ENCODE measurements at places on chromosomes 13 and 19.
A peak's percentile ranks its signal among the peaks of the same experiment; 100 is the strongest.

GRCh38 chr19:30066781-30067759 lies 125.0 kb downstream of the URI1 start:
- no peak for DNase-seq

DNA sequence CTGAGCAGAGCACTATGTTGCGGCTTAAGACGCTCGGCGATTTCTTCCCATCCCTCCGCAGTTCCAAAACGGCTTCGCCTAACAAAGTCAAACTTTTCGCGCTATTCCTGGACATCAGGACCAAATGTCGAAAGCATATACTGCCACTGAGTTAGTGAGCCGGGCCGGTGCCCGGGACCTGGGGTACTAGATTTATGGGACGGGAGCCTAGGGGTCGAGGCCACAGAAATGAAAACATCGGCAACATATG lies 699 bp downstream of the RCBTB2 start:
- DNase-seq = no peak

DNA sequence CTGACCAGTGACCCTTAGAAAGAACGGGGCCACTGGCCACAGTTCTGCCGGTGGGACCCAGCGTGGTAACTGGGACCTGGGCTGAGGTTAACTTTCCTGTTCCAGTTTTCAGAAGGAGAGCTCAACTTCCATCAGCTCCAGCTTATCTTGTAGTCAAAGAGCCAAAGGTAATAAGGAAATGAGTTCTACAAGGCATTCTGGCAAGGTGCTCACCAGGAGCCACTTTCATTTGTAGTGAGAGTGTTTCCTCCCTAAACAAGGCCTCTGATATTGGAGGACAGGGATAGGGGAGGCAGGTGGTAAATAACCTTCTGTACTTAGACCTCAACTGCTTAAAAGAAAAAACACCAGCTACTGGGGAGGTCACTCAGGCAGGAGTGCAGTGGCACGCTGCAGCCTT lies 38.1 kb downstream of the PBX4 start:
- no peak for DNase-seq

DNA sequence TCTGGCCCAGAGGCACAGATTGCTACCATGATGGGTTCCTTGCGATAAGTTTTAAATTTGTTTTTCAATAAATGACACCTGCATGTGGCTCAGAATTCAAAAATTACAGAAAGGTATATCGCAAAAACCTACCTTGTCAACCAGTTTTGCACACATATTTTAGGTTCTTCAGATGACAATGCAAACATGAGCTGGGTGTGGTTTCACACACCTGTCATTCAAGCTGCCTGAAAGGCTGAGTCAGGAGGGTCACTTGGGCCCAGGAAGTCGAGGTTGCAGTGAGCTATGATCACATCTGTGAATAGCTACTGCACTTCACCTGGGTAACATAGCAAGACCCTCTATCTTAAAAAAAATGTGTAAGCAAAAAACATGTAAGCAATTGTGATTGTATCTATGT lies 56.1 kb downstream of the DNM2 start:
- DNase-seq = no peak

GRCh38 chr13:103430368-103430767 lies 364.2 kb upstream of the SLC10A2 start:
- no peak for DNase-seq

DNA sequence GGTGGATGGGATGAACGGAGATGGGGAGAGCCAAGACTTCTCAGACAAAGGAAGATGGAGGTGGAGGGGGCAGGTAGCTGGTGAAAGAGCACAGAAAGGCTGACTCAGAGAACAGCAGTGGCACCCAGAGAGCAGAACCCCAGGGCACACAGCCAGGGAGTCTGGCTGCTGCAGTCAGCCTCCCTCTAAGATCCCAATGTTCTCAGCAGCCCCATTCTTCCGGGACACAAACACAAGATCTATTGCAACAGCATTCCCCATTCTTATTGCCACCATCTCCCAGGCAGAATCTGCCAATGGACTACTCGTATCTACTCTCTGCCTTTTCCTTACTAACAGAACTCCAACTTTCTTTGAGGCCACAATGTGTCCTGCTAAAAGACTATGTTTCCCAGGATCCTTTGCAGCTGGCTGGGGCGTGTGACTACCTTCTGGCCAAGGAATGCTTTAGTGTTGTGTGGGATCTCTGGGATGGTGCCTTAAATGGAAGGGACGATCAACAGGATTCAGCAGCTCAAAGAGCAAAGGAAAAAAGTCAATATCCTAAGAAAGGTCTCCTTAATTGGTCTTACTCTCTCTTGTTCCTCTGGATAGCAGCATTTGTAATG lies 7.5 kb downstream of the THAP8 start:
- no peak for DNase-seq

DNA sequence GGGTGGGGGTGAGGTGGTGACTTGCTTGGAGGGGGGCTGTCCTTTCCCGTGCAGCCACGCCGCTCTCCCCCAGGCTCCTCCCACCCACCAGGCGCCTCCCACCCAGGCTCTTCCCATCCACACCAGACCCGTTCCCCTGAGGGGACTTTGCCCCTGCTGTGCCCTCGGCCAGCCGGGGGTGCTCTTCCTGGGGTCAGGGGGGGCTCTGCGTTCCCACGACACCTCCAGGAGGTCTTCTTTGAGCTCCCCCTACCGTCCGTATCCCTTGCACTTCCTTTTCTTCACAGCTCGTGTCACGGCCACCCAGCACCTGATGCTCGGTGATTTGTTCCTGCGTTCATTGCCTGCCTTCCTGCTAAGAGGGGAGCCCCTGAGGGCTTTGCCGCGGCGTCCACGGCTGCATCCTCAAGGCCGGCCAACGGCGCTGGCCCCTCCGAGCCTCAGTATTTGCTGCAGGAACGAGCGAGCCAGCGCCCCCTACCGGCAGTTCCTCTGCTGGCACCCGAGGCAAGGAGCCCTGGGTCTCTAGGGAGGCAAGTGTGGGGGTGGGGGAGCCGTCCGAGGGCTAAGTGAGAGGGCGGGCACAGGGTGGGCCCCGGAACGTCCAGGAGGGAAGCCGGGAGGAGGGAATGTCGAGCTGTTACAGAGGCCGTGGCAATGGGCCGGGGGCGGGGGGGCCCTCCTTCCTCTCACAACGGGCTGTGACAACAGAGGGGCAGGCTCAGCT lies 11.8 kb downstream of the LRRC4B start:
- peak; percentile 77 for DNase-seq

DNA sequence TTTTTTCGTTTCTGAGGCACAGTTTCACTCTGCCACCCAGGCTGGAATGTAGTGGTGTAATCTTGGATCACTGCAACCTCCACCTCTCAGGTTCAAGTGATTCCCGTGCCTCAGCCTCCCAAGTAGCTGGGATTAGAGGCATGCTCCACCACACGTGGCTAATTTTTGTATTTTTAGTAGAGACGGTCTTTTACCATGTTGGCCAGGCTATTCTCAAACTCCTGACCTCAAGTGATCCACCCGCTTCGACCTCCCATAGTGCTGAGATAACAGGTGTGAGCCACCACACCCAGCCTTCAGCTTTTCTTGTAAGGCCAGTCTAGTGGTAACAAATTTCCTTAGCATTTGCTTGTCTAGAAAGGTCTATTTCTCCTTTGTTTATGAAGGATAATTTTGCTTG lies 46.2 kb downstream of the ZNF568 start:
- DNase-seq = no peak

DNA sequence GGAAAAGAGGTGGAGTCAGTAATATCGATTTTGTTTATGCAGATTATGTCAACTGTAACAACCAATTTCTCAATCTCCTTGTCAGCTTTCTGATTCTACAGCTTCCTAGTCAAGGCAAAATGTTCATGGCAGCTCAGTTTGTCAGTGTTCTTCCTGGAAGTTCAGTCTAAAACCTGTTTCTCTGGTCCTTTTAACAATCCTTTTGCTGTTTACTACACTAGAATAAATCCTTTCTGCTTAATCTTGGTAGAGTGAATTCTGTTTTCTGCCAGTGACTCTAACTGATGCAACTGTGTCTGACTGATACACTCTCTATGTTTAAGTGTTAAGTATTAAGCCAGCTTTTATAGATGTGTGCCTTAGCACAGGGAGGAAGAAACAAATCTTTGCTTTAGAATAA lies 516.9 kb upstream of the KLF12 start:
- DNase-seq = no peak

- DNase-seq = peak; percentile 68
These were observed 15.2 kb downstream of the UPF1 start for GRCh38 chr19:18846862-18847548.

DNA sequence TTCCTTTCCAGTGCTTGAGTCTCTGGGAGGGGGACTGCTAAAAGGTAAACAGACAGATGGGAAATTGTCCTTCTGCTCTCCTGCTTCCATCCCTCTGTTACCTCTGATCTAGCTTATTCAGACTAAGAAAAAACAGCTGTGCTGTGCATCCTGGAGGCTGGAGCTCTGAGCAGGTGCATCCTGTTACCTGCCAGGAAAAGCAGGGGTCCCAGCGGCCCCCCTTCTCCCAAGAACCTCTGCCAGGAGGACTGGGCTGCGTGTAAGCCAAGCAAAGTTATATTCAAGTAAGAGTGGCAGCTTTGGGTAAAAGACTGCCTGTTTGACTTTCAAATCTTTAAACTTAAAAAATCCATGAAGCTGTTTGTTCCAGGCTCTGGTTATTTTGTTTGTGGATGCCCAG lies 75.1 kb downstream of the C13orf42 start:
- no peak for DNase-seq

DNA sequence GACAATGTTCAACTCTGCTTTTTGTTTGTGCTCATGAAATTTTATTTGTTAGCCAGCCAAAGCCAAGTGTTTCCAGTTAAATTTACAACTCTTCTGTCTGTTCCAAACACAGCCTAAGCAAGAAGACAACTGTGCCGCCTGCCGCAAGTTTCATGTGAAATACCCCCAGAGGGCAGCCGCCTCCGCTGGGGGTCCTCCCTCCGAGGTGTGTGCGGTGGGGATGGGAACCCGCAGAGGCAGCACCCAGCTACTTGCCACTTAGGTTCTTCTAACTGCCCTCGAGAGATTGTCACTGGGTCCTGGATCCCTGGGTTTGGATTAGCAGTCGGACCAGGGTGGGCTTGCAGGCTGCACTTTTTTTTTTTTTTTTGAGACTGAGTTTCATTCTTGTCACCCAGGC lies 28.5 kb downstream of the ATP11A start:
- no peak for DNase-seq

DNA sequence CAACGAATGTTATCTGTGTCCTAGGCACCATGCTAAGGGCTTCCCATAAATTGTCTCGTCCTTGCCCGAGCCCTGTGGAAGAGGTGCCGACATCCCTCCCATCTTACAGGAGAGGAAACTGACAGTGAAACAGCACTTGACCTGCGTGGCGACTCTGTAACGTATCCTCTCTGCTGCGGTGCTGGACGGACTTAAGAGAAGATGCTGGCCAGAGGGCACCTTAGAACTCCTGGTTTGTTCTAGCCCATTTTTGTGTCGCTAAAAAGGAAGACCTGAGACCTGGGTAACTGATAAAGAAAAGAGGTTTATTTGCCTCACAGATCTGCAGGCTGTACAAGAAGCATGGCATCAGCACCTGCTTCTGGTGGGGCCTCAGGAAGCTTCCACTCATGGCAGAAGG lies 68.6 kb downstream of the KCTD15 start:
- DNase-seq = no peak

DNA sequence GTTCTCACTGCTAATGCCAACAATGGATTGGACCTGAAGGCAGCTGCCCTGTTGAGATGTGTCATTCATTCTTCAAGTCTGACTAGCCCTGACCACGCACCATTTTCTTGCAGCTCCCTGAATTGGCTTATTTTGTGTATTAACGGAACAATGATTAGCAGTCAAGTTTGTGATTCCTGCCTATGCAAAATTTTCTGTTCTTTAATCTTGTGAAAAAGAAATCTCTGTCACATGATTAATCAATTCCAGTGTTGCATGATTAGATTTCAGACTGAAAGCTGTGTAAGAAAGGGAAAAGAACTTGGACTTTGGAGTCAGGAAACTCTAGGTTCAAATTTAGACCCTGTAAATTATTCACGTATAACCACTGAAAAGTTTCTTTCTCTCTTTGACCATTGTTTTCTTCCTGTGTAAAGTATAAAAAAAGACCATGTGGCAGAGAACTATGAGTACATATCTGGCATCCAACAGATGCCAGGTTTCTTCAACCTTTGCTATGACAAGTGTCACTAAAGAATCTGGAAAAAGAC lies 64.5 kb upstream of the SLC10A2 start:
- DNase-seq = no peak

DNA sequence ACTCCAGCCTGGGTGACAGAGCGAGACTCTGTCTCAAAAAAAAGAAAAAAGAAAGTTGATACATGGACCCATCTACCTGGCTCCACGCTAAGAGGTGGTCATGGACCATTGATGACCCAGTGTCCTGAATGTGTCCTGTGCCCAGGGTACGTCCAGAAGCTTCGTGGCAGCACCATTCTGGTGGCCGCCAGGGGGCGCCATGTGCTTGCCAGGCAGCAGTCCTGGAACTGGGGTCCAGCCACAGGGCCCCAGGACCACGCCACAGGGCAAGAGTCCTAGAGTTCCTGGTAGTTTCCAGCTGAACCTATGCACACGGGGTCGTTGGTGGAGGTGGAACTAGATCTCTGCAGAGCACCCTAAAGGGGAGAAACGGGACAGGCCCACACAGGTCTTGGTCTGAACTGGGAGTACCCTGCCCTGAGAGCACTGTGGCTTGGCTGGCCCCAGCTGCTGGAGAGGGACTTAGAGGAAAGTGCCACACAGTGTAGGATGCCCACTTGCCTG lies 19.9 kb upstream of the FBXO27 start:
- peak; percentile 56 for DNase-seq

DNA sequence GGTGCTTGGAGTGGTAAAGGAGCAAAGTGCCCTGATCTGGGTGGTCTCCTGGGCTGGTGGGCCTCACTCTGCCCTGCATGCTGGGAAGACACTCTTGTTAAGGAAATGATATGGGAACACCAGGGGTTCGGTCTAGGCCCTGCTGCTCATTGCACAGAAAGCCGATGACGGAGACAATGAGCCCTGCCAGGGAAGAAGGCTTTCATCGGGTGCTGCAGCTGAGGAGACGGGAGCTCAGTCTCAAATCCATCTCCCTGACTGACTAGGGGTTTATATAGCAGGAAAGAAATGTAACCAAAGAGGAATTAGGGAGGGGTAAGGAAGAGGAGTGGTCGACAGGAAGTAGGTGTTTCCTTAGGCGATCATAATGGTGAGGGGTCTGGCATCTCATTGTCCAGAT lies 253.4 kb downstream of the TEX29 start:
- DNase-seq = no peak

GRCh38 chr19:5895409-5895808 lies 8.2 kb downstream of the NDUFA11 start:
- no peak for DNase-seq

- DNase-seq = peak; percentile 9
These were observed 293.6 kb downstream of the DNAJC15 start for GRCh38 chr13:43316946-43317353.

DNA sequence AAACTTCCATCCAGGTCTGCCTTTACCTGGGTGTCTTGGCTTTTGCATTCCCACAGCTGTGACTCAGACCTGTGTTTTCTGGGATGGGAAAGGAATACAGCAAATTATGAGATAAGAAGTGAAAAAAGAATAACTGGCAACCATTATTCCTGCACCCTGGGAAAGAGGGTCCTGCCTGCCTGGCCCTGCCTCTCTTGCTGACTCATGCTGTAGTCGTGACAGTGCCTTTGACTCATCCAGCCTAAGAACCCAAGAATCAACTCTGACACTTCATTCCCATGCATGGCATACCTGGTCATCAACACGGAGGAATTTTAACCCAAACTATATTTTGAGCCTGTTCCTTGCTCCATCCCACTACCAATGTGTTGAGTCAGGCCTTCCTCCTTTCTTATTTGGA lies 185.4 kb upstream of the SERP2 start:
- DNase-seq = no peak

- DNase-seq = no peak
These were observed 27.9 kb upstream of the IGFL1 start for GRCh38 chr19:46201454-46202310.

All from KBM-7 (cell line).